ENCODE measurements at places on chromosomes 13 and 19.

GRCh38 chr19:50214699-50215543 is 11.5 kb downstream of the MYH14 start:
- no peak for DNase-seq

DNA sequence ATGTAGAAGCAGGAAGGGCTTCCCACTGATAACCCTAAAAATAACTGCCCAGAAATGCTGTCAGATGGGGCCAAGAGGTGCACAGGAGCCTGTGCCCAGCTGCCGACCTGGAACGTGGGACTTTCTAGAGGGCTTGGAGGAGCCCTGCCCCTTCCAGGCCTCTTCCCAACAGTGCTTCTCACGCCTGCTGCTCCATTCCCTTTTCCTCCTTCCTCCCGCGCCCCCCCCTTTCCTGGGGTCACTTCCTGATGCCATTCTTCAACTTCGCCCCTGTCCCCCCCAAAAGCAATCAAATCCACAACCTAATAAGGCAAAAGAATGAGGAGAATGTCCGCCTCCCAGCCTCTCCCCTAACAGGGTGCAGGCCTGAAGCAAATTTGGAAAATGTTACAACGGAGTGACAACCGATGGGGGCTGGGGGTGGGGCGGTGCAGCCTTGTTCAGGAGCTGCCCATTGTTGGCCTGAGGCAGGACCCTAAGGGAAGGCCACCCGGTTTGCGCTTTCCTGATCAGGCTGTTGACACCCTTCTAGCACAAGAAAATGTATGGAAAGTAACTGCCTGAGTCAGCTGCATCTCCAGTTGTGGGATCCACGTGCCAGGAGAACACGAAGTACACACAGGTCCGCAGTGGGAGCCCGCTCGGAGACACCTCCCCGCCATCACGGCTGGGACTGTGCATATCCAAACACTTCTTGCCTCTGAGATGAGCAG is 18.7 kb downstream of the ACTN4 start:
- no peak for DNase-seq

DNA sequence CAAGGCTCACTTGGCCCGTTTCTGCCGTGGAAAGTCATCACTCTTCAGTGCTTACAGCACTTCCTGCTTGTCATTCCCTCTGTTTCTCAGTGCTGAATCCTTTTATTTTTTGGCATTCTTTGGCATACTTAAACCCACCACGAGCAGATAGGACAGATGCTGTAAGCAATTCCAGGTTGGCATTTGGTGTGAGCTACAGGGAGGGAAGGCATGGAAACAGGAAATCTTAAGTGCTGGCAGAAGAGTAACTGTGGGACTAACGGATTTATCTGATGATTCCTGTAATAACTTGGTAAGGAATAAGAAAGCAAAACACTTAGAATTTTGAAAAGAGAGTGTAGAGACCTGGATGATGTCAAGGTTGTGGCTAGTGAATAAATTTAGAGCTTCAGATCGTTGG is 273.4 kb downstream of the GPC6 start:
- DNase-seq = no peak

DNA sequence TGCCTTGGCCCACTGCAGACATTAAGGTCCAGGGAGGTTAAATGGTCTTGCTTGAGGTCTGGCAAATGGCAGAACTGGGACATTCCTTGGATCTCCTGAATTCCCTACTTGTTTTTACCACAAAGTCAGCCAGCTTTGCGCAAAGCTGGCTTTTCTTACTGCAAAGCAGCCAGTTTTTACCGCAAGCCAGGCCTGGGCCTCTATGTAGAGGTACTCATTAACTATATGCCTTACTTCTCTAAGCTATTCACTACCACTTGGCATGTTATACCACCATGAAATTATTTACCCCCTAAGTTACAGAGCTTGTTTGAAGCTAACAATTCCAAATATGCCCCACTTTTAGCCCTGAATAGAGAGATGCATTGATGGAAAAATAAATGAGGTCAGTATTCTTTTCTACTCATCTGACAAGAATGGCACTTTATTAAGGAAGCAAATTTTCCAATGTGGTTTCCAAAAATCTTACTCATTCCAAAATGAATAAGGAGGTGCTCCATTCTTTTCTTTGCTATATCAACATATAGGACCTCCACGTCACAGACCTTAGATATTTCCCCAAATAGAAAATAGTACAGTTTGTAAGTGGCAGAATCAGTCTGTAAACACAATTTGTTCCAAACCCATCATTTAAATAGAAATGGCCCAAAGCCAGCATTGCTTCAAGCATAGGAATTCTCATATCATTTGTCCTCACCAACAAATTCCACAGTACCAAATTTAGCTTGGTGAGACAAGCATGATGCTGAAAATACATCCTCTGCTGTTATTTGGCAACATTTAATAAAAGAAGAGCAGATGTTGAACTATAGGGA is 143.9 kb upstream of the TSC22D1 start:
- DNase-seq = no peak

GRCh38 chr13:107721125-107721869 is 494.0 kb downstream of the LIG4 start:
- DNase-seq = no peak

- DNase-seq = no peak
Measured at GRCh38 chr13:95155504-95155903, 145.7 kb downstream of the ABCC4 start.

DNA sequence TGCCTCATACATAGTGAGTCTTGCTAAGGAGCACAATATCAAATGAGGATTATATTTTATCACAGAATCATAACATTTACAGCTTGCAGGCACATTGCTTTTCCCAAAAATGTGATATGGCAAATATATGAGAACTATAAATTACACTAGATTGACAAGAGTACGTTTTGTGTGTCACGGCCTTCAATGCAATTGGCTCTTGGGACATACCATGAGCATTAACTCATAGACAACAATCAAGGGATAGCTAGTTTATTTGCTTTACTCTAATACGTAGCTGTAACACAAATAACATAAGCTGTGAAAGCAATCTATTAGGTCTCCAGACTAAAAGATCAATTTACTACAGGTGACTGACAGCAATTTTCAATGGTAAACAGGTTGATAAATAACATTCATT is 17.8 kb downstream of the LHFPL6 start:
- DNase-seq = no peak

DNA sequence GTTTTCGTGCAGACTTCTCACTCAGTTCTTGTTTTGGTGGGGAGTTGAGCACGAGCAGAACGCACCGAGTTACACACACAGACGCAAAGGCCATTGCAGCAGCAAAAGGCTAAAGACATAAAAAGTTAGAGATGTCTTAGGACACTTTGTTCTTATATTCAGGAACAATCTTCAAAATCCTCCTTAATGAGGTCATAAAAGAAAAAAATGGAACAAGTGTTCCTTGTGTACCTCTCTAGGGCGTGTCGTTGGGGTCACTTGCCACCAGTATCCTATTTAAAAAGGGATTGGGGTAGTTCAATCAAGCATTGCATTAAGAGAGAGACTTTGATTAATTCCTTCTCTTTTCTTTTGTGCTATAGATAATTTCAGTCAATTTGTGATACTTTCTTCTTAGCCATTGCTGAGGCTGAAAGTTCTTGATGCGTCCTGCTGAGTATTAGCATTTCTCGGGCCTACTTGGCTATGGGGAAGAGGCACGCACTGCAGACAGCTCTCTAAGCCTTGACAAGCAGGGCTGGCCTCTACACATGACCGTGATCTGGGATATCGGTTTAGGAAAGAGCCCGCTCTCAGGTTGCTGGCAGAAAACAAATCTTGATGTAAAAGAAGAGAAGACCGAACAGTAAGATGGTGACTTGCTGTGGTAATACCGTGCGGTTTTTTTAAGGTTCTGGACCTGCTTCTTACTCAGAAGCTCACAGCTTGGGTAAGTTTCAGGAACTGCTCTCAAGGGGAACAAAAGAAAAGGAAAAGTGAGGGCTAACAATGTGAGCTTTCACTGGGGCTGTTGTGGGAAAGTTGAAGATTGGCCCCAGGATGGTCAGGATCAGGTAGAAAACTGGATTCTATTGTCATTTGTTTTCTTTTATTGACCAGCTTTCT is 223.6 kb downstream of the TM9SF2 start:
- DNase-seq = no peak

Data from NCI-H2029 (cell line).